ENCODE measurements at places on chromosomes 6 and 20.

- DNase-seq: no peak
Observed at GRCh38 chr6:24387818-24388217, 14.9 kb upstream of the MRS2 start.

DNA sequence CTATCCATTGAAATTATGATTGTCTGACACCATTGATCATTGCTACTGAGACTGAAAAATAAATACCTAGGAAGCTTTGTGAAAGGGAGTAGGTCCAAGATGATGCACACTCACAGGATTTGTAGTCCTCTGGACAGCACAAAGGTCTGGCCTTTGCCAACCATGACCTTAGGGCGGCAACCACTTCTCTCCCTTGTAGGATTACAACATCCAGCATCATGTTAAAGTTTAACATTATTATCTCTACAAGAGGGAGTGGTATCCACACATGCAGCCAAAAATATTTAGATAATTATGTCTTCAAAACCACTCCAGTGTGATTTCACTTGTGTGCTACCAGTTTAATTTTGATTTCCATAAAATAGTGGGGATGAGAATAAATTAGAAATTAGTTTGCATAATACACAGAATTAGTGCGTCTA lies 51.1 kb upstream of the NHSL1 start:
- no peak for DNase-seq

DNA sequence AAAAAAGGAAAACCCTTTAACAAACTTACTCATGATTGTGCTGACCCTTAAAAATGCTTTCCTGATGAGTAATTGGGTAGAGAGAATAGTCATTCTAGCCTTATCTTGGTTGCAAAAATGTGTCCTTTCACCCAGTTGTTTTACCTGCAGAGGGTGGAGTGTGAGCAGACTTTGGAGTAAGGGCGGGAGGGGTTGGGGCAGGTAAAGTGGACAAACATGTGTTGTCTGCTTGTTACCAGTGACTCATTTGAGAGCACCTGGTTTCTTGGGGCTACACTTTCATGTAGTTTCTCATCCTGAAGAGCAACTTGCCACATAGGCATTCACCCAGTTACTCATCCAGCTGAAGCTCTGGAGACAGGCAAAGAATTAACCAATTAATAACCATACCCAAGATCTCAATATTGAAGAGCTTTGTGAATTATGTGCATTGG lies 121.1 kb downstream of the TNFRSF21 start:
- DNase-seq: peak; percentile 69

GRCh38 chr6:110512991-110513390 lies 36.6 kb upstream of the SLC22A16 start:
- DNase-seq: no peak

- DNase-seq: no peak
Observed at GRCh38 chr6:142304241-142304640, 2.4 kb downstream of the ADGRG6 start.

DNA sequence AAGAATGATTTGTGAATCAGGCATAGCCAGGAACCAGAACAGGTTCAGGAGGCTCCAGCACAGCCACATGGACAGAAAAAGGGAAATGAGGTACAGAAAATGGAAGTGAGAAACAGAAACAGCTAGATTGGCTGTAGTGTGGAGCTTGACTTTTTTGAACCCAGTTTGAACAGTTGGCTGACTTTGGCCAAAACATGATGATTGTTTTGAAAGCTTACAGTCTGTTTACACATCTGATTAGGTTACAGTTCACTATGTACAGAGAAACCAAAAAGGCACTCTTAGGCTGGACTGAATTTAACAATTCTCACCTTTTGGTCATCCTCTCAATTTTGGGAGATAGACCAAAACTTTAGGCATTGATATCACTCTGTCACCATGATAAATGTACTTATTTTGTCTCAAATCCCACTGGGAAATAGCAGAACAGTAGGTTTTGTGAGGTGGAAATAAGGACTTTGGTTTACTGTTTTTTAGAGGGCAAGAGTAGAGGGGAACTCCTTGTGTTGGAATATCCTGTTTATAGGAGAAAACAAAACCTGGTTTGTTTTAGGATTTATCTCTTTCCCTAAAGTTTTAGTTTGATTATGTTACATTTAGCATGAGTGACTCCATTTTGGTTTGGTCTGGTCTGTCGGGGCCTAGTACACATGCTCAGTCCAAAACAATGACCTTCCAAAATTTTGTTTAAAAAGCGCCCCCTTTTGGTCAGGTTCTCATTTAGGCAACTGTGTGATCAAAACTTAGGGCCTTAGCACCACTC lies 123.1 kb downstream of the OLIG3 start:
- DNase-seq: no peak

DNA sequence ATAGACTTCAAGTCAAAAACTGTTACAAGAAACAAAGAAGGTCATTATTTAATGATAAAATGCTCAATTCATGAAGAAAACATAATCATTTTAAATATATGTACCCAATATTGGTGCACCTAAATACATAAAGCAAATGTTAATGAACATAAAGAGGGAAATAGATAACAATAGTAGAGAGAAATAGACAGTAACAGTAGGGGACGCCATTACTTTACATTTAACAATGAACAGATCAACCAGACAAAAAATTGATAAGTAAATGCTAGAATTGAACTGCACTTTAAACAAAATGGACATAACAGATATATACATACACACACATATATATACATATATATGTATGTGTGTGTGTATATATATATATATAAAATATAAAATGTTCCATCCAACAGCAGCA lies 37.4 kb downstream of the IL22RA2 start:
- no peak for DNase-seq

DNA sequence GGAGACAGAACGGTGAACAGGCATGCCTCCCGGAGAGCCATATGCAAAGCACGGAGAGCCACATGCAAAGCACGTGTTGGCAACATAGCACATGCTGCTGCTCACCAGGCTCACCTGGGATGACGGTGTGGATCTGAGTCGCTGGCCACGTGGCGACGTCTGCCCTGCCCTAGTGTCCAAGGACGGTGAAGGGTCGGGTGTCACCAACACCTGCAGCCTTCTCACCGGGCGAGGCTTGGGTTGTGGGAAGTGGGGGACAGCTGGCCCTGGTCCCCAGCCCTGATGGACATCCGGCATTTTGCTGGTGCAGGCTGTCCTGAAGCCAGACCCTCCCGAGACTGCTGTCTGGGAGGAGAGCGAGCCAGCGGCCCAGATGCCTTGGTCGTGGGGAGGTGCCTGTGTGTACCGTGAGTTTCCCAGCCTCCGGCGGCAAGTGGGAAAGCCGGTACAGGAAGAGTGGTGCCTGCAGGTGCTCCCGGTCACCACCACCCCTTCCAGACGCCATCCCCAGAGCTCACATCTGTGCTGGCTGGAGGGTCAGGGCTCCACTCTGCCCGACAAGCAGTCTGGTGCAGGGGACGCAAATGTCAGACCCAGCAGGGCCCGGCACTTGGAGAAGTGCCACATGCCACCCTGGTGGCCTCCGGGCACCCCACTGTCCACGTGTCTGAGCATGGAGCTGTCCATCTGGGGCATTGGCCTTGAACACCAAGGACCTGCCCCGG lies 5.9 kb upstream of the ADRM1 start:
- no peak for DNase-seq

GRCh38 chr6:53363341-53364079 lies 14.8 kb upstream of the ELOVL5 start:
- DNase-seq: no peak

DNA sequence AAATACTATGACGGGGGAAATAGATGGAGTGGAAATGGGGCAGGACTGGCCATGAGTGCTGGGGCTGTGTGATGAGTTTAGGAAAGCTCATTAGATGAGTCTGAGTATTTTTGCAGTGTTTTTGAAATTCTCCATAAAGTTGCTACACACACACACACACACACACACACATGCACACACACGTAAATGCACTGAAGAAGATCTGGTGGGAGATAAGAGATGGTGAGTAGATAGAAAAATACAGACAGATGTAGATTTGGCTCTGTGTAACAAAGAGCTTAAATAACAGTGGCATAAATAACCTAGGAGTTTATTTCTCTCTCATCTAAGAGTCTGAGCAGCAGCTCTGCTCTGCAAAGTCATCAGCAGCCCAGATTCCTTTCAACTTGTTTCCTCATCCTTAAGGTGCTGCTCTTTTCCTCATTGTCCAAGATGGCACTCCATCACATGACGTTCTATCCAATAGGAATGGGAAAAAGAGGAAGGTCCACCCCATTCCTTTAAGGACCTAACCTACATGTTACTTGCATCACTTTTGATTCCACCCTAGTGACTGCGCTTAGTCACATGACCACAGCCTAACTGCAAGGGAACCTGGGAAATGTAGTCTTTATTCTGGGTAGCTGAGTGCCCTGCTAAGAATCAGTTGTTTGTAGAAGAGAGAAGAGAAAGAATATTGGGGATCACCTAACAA lies 76.4 kb downstream of the EYA2 start:
- DNase-seq: peak; percentile 39

All from ACHN (cell line).